ENCODE measurements at places on chromosomes 16 and 17.

GRCh38 chr17:7712111-7712771, 5.3 kb upstream of the DNAH2 start:
- H3K27ac ChIP-seq = no peak overlapping the region
- H3K4me1 ChIP-seq = peaks cover 12% of the 10 kb centered on the region
- no peak for DNase-seq
- H3K4me3 ChIP-seq = no peak overlapping the region
- H3K36me3 ChIP-seq = no peaks in the 10 kb centered on the region
- H3K27me3 ChIP-seq = peaks cover 10% of the 10 kb centered on the region

GRCh38 chr17:10261098-10261497, 62.7 kb upstream of the GAS7 start:
- no peaks in the 10 kb centered on the region for H3K27me3 ChIP-seq
- no peak overlapping the region for H3K4me3 ChIP-seq
- no peak overlapping the region for H3K27ac ChIP-seq
- no peak for DNase-seq
- H3K4me1 ChIP-seq = no peaks in the 10 kb centered on the region

DNA sequence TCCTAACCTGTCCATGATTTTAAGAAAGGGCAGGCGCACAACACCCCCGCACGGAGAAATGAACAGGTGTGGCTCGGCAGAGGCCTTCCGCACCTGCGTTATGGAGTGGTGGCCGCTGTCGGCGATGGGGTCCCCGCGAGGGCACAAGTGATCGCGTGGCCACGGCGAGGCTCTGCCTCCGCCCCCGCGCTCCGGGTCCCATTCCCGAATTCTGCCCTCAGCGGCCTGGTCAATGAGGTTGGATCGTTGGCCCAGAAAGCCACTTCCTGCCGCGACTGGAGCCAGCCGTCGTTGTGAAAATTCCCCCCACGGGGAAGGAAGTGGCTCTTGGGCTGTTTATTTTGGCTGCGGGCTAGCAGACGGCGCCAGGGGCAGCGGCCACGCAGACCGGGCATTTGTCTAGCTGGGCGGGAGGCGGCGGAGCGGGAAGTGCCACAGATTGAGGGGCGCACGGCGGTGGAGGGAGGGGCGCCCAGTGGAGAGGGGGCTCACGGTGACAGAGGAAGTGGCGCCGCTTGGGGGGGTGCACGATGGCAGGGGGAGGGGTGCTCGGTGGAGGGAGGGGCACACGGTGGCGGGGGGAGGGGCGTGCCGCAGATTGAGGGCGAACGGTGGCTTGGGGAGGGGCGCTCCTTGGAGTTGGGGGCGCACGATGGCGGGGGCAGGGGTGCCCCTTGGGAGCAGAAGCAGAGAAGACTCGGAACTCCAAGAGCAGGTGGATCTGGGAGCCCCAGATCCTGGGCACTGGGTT, 25.0 kb downstream of the MRC2 start:
- H3K4me1 ChIP-seq = peaks cover 17% of the 10 kb centered on the region
- peak overlapping the region; percentile 28 for H3K4me3 ChIP-seq
- peak overlapping the region; percentile 36 for H3K27ac ChIP-seq
- H3K36me3 ChIP-seq = no peaks in the 10 kb centered on the region
- H3K27me3 ChIP-seq = no peaks in the 10 kb centered on the region

DNA sequence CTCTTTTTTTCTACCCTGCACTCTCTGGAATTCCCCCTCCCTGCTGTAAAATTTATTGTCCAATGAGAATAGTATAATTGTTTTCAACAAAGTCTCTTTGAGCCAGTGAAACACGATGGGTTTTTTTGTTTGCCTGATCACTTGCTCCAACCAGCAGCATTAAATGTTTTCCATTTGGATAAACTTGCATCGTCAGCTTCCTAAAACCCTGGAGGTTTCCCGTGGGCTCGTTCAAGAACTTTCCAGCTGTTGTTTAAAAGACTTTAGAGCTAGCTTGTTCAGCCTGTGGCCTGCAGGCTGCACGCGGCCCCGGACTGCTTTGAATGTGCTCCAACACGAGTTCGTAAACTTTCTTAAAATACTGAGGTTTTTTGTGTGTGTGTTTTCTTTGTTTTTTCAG, 14.9 kb downstream of the NAGPA start:
- H3K4me3 ChIP-seq = no peak overlapping the region
- H3K27ac ChIP-seq = no peak overlapping the region
- no peaks in the 10 kb centered on the region for H3K27me3 ChIP-seq
- no peaks in the 10 kb centered on the region for H3K36me3 ChIP-seq
- DNase-seq = no peak

DNA sequence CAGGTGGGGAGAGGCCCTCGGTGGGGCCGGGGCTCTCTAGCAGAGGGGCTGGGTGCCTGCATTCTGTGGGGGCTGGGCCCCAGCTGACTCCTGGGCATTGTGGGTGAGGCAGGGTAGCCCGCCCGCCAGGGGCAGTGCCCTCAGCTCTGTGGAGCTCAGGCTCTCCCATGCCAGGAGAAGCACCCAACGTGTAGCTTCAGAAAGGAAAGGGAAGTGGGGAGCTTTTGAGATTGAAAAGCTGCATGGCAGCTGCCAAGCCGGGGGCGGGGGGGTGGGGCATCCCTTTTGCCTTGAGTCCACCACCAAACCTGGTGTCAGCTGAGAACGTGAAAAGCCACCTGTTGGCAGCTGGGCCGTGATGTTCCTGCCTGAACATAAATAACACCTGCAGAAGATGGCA, 192.1 kb upstream of the CIBAR2 start:
- H3K4me3 ChIP-seq = no peak overlapping the region
- H3K36me3 ChIP-seq = no peaks in the 10 kb centered on the region
- no peaks in the 10 kb centered on the region for H3K27me3 ChIP-seq
- DNase-seq = no peak

DNA sequence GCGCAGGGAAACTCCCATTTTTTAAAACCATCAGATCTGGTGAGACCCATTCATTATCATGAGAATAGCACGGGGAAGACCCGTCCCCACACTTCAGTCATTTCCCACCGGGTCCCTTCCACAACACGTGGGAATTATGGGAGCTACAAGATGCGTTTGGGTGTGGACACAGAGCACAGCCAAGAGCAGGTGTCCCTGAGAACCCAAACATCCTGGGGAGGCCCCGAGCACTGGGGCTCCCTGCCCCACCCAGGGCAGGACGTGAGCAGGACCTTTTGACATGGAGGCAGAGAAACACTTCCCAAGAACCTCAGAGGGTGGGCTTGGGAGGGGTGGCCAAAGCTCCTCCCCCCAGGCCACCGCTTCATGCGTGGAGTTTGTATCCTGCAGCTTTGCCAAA, 89.9 kb upstream of the DNAH17 start:
- H3K36me3 ChIP-seq = no peaks in the 10 kb centered on the region
- no peaks in the 10 kb centered on the region for H3K4me1 ChIP-seq
- no peak for DNase-seq
- H3K4me3 ChIP-seq = no peak overlapping the region
- no peaks in the 10 kb centered on the region for H3K27me3 ChIP-seq

All from body of pancreas (tissue), 4 donors.